ENCODE measurements at places on chromosomes 5 and 9.

- DNase-seq, result no peak
Observed at GRCh38 chr9:105485131-105485530, 37.3 kb downstream of the FSD1L start.

- peak; percentile 21 for DNase-seq
Observed at GRCh38 chr9:71769175-71770161, 1.2 kb upstream of the CEMIP2 start.

GRCh38 chr9:2210201-2210600 lies 195.1 kb downstream of the SMARCA2 start:
- no peak for DNase-seq

DNA sequence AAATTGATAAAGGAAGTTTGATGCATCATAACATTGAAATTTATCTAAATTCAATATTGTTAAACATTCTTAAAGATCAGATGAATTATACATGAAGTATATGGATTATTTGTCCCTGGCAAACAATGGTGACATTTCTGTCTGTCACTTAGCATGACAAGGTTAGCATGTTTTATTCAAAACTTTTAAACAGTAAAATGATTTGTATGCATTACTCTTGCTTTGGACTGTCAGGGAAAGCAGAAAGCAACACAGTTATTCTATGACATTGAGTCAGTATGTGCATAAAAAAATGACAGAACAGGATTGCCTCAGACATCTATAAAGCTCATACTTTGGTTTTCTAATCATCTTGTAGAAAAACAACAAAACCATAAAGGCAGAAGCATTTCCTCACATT lies 193.7 kb downstream of the IZUMO3 start:
- no peak for DNase-seq

GRCh38 chr5:167592114-167592513 lies 699.3 kb upstream of the WWC1 start:
- no peak for DNase-seq

DNA sequence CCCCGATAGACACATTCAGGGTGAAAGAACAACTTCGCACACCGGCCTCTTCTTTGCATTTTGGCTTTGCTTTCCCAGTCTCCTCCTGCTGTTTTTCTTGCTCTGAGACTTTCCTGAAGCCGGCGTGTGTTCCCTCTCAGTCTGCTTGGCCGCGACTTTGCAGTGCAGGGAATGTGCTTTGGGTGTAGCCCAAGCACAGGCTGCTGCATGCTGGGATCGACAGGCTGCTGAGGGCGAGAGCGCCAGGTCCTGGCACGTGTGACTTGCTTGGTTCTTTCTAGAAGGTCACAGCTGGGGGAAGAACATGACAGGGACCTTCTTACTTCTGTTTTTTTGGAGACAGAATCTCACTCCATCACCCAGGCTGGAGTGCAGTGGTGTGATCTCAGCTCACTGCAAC lies 40.6 kb downstream of the TENT4A start:
- no peak for DNase-seq

- DNase-seq, result no peak
Observed at GRCh38 chr5:74885170-74885569, 19.0 kb upstream of the FAM169A start.

- no peak for DNase-seq
Observed at GRCh38 chr5:350355-350754, 28.8 kb downstream of the AHRR start.

GRCh38 chr5:146378986-146379385 lies 40.3 kb downstream of the POU4F3 start:
- DNase-seq, result no peak

GRCh38 chr9:114745108-114745848 lies 60.6 kb downstream of the TNFSF15 start:
- no peak for DNase-seq

- DNase-seq, result no peak
Observed at GRCh38 chr5:116361171-116361967, 213.3 kb downstream of the SEMA6A start.

GRCh38 chr5:69492923-69493395 lies 369 bp downstream of the OCLN start:
- DNase-seq, result peak; percentile 60

- DNase-seq, result no peak
Observed at GRCh38 chr5:63263411-63263810, 684.8 kb downstream of the LRRC70 start.

GRCh38 chr9:88835038-88835466 lies 156.2 kb upstream of the S1PR3 start:
- no peak for DNase-seq

- DNase-seq, result no peak
Observed at GRCh38 chr5:89034588-89034987, 151.6 kb upstream of the MEF2C start.

GRCh38 chr5:142506046-142506445 lies 179.8 kb downstream of the FGF1 start:
- no peak for DNase-seq

DNA sequence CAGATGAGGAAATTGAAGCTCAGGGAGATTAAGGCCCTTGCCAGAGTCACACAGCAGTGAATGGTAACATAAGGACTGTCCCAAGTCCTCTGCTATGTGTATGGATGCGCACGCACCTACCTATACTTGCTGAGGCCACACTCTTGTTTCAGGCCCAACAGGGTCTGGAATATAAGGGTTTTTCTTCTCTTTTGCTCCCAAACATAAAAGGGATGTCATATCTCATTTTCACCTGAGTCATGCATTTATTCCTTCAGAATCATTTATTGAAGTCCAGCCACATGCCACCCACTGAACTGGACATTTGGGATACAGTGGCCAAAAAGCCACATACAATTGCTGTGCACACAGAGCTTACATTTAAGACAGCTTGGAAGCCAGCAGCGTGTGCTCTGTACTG lies 92.0 kb downstream of the SH3TC2 start:
- DNase-seq, result no peak

GRCh38 chr9:108484468-108484867 lies 371.3 kb downstream of the ACTL7B start:
- DNase-seq, result no peak

DNA sequence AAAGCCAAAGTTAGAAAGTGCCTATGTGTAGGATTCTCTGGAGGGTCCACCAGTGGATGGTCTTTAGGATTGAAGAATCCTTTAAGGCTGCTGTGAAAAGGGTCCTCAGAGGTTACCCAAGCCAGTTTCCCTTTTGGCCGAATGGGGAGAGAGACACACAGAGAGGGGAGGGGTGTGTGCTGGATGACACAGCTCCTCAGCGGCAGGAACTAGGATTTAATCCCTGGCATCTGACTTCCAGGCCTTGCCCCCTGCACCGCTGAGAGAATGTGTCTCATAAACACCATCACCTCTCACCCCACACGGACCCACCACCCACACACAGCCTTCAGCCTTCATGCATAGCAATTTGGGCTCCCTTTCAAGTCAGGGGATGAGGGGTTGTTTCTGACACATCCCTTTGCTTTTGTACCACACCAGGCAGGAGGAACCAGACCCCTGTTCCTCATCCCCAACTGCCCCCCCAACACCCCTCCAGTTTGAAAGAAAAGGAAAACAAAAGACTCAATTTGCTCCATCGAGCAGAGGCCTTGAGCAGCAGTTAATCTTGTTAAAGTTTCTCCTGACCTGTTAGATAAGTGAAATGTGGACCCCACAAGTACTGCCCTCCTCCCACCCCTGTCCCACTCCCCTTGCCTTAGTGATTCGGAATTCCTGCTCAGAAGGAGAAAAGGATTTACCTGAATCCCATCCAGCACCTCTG lies 4.0 kb downstream of the PAPPA start:
- DNase-seq, result no peak

- DNase-seq, result no peak
Observed at GRCh38 chr9:105195259-105195658, 49.2 kb upstream of the SLC44A1 start.

DNA sequence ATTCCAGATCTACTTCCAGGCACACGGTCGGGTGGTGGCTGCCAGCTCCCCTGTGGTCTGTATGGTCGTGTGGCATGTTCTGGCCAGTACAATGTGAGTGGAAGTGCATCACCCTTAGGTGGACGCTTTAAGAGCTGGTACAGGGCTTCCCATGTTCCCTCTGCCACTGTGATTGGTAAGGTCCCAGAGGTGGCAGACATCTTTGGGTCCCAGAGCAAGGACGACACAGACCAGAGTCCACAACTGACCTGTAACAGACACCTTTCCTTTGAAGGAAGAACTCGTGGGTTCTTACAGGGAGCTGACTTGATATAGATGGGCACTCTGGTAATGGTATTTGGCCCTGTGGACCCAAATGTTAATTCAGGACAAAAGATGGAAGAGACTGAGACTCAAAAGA lies 90.0 kb upstream of the GDNF start:
- DNase-seq, result no peak

Measured in GM12891 (cell line).